ENCODE measurements at places on chromosomes 4 and X. TPM values are rescaled to one million over a fixed set of nuclear protein-coding genes. Genes with fewer than 3 reads are reported as not detected.

CENPVL1 gene
- not detected for total RNA-seq

POU4F2 gene
- not detected for total RNA-seq

DNA sequence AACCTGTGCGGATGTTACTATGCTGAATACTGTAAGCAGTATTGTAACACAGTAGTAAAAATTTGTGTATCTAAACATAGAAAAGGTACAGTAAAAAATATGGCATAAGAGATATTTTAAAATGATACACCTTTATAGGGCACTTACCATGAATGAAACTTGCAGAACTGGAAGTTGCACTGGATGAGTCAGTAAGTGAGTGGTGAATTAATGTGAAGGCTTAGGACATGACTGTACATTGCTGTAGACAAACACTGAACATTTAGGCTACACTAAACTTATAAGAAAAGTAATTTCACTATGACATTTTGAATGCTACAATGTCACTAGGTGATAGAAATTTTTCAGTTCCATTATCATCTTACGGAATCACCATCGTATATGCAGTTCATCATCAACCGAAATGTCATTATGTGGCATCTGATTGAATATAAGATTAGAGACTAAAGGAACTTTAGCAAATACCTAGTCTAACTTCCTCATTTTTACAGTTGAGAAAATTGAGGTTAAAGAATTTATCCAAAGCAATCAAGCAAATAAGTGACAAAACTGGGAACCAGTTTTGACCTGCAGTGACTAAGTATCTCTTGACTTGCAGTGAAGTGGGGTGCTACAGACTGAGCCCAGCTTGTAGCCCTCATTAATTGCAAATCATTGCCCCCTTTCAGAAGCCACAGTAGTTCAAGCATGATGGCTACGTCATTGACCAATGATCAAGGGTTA, 55.3 kb downstream of the EGF start:
- H3K36me3 ChIP-seq = no peaks in the 10 kb centered on the region
- H3K4me3 ChIP-seq = no peak overlapping the region
- H3K4me1 ChIP-seq = peaks cover 14% of the 10 kb centered on the region
- H3K27me3 ChIP-seq = no peaks in the 10 kb centered on the region
- no peak overlapping the region for H3K27ac ChIP-seq

DNA sequence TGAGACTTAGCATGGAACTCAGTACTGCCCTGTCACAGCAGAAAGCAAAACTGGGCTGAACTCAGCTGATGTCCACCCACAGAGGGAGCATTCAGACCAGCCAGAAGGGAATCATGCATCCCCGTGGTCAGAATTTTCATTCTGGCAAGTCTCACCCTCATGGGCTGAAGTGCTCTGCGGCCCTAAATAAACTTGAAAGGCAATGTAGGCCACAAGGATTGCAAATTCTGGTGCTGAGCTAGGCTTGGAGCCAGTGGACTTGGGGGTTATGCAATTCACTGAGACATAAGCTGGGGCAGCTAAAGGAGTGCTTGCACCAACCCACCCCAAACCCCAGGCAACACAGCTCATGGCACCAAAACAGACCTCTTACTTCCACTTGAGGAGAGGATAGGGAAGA, 494.1 kb downstream of the GABRG1 start:
- H3K4me1 ChIP-seq = no peaks in the 10 kb centered on the region
- no peak overlapping the region for H3K27ac ChIP-seq
- H3K4me3 ChIP-seq = no peak overlapping the region
- no peaks in the 10 kb centered on the region for H3K36me3 ChIP-seq

TMEM255A gene
- total RNA-seq = not detected

Measured in SJSA1 (cell line).